Activated CD8-positive, alpha-beta memory T cell treated with anti-CD3 and anti-CD28 coated beads, Interleukin-2, amount 50 U/mL, for 48 hours (primary cell): ENCODE measurements at places on chromosomes 6 and 20.

- DNase-seq: no peak
Observed at GRCh38 chr20:49037962-49038387, 8.1 kb upstream of the CSE1L start.

- no peak for DNase-seq
Observed at GRCh38 chr6:137933696-137934095, 66.6 kb downstream of the TNFAIP3 start.

- DNase-seq: no peak
Observed at GRCh38 chr6:73722318-73723060, 26.5 kb downstream of the CD109 start.

DNA sequence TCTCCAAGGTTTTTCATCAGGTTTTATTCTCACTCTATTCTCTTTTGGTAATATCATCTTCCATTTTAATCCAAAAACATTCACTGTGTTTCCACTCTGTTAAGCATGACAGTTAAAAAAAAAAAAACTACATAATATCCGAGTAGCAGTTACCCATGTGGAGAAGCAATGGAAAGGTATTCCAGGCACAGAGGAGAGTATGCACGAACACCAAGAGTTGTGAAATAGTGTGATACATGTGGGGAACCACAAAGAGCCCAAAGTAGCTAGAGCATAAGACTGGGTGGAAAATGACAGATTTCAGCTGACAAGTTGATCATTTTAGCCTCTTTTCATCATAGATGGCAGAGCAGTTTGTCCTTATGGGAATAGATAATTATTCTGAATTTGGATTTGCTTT, 19.9 kb upstream of the FBXL4 start:
- DNase-seq: no peak

DNA sequence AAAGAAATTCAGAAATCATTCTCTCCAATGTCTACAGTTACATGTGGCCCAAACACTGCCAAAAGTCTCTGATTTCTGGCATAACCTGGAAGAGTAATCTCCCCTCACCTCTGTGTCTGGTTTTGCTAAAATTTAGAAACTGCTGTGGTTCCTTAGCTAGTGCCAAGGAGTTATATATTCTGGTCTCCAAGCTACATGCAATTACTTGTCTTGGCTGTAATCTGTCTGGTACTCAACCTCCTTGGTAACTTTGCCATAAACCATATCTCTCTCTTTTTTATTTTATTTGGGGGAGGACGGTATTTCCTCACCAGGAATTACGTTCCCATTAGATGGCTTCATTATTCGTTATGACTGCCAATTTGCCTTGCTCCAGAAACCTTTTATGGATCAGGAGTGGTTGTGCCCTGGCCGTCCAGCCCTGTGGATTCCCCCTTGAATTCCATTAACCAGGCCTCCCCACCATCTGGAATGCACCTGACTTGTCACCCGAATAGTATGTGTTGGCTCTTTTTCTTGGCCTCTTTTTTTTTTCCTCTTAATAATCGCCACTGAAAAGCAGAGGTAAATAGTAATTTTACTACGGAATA, 400.0 kb downstream of the CD83 start:
- no peak for DNase-seq

- no peak for DNase-seq
Observed at GRCh38 chr20:37205130-37205529, 25.8 kb upstream of the MROH8 start.

- no peak for DNase-seq
Observed at GRCh38 chr6:125340175-125340835, 38.5 kb upstream of the HDDC2 start.
